Activated T-cell treated with anti-CD3 and anti-CD28 coated beads, Interleukin-2, amount 50 U/mL, for 24 hours (primary cell): ENCODE measurements at places on chromosomes 12 and 14.
A peak's percentile ranks its signal among the peaks of the same experiment; 100 is the strongest.

DNA sequence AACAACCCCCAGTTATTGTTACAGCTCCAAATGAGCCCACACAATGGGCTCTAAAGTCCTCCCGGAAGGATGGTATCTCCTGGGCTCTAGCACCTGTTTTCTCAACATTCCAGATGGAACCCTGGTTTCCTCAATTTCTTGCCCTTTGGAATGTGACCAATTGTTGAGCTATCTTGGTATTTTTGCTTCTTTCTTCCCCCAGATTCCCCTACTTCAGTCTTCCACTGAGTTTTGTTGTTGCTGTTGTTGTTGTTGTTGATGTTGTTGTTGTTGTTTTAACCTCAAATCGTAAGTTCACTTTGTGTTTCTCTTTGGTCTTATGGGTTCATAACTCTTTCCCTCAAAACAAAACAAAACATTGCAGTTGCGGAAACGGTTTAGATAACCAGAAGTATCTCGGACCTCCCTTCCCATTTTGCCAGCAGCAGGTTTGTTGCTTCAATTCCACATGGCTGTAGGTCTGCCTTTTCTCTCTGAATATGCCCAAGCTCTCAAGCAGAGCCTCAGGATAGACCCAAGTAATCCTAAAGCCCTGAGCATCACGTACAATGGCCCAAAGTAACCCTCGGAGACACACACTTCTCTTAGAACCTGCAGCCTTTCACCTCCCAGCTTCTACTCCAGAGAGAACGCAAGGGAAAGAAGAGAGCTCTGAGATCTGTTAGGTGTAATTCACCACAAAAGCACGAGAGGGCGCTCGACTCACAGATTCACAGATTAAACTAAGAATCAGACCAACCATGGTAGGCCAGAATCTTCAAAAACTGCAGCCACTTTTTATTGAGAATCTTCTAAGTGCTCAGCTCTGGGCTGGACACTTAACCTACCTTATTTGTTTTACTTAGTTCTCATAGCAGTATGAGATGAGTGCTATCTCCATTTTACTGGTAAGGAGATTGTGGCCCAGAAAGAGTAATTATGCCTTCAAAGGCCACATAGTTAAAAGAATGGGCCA lies 1.0 kb upstream of the DDX23 start:
- peak; percentile 81 for DNase-seq

- DNase-seq, result no peak
Observed at GRCh38 chr12:106919910-106920544, 35.7 kb upstream of the TMEM263 start.

- peak; percentile 46 for DNase-seq
Observed at GRCh38 chr12:97148941-97149559, 242.0 kb downstream of the NEDD1 start.

DNA sequence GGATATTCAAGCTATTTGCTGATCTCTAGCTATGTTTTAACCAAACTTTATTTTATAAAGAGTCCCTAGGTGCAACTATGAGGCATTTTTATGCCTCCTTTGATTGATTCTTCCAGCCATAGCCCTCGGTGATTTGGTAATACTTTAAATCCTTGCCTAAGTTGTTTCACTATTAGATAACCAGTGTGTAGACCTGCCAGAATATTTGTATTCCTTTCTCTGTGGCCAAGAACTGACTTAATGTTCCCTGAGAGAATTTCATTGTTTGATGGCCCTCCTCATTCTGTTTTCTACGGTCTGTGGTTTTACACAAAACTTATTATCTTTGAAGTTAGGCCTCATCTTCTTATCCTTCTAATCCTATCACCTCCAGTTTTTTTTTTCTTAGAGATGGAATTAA lies 109.7 kb upstream of the MDGA2 start:
- no peak for DNase-seq

- no peak for DNase-seq
Observed at GRCh38 chr14:92654239-92654901, 94.1 kb downstream of the LGMN start.

GRCh38 chr14:65222440-65222858 lies 120.1 kb upstream of the MAX start:
- peak; percentile 76 for DNase-seq

- no peak for DNase-seq
Observed at GRCh38 chr12:100207311-100207710, 6.7 kb downstream of the ACTR6 start.

- no peak for DNase-seq
Observed at GRCh38 chr12:119699199-119699760, 31.3 kb downstream of the PRKAB1 start.

GRCh38 chr14:58637391-58638230 lies at the start of gene DACT1:
DACT1 (plus strand) TSS chr14:58637962; CDS start chr14:58638203, 241 bp downstream.
- DNase-seq, result peak; percentile 64

GRCh38 chr12:8648576-8649205 lies 13.9 kb downstream of the MFAP5 start:
- peak; percentile 74 for DNase-seq

- no peak for DNase-seq
Observed at GRCh38 chr14:75156901-75157300, 19.5 kb downstream of the TMED10 start.

- DNase-seq, result no peak
Observed at GRCh38 chr14:91159906-91160305, 46.0 kb downstream of the DGLUCY start.

DNA sequence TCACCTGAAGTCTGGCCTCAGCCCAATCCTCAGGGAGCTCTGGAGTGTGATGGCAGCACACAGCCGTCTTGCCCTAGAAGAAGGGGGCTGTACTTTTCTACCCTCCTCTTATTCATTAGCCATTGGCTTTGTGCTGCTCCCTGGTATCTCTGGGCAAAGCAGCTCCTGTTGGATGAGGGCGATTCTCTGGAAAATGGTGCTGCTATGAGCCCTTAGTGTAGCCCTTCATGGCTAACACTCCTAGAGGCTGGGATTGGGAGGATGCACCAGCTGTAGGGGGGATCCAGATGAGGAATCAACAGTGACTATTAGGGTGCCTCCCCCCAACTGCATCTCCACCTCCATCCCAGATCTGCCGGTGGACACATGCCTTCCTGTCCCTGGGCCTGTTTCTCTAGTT lies 32.6 kb downstream of the RPH3A start:
- no peak for DNase-seq

GRCh38 chr12:89983622-89984021 lies 275.0 kb upstream of the ATP2B1 start:
- no peak for DNase-seq

DNA sequence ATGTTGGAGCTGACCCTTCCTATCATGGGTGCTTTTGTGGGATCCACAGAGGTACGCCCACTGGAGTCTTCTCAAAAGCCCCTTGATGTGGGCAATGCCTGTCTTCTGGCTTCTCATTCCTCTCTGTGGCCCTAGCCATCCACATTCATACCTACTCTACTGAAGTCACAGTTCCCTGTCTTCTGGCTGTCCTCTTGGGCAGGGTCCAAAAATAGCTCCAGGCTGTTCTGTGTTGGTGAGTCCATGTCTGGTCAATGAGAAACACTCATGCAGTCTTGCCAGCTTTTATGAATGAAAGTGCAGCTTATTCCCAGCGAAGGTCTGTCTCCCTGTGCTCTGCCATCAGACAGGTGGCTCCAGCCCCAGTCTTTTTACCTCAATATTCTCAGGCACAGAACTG lies 135.9 kb upstream of the MDM1 start:
- DNase-seq, result no peak

DNA sequence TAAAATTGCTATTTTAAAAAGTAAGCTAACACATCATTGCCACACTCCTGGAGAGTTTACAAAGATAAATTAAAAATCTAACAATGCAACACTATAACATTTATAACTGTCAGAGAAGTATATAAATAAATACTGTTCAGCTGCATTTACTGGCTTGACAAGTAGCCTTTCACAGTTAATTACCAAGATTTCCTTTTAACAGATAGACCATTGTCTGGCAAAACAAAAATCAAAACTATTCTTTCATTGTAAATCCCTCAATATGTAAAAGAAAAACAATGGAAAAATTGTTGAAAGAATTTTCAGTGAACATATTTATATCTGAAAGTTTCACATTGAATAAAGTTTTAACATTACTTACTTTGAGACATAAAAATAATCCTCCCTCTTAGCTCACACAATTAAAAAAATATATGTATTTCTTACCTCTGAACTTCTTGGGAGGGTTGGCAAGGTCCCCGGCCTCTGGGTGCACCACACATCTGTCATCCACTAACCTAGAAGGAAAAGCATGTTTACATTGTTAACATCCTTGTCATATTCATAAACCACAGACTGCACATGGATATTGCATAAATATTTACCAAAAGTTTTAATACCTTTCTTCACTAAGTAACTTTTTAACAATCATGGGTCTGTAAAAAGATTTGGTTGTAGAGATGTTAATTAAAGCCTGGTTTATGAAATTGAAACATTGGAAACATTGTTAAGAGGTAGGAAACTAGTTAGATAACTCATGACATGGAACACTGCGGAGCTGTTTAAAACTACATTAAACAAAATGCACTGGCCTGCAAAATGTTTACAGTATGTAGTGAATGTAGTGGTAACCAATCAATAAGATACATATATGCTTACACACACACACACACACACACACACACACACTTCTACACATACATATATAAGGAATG lies 43.0 kb downstream of the ITPR2 start:
- DNase-seq, result no peak

- peak; percentile 97 for DNase-seq
Observed at GRCh38 chr14:21103710-21104447, 3.0 kb downstream of the TMEM253 start.

DNA sequence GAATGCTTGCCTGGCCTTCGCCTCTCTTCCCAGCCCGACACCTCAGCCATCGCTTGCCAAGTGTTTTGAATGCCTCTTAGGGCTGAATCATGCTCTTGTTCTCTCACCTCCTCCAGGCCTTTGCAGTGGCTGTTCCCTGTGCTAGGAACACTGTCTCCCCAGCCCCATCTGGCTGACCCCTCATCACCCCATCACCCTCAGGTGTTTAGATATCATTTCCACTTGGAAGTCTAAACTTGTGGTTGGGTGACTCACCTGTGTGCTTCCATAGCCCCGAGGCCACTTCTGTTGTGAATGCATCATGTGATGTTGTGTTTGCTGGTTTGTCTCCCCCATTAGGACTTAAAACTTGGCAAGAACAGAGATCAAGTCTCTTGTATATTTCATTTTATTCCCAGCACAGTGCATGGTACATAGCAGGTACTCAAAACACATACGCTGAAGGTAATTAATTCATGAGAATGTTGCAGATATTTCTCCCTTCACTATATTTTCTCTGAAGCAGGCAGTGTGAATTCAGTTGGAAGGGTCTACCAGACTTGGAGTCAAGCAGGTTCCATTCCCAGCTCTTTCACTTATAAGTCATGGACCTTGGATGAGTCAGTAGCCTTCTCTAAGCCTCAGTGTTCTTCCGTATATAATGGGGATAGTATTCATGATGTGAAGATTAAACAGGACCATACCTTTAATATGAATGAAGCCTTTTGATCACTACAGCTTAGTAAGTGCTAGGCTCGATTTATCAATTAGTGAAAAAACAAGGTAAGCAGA lies 67.8 kb downstream of the HRK start:
- DNase-seq, result no peak

DNA sequence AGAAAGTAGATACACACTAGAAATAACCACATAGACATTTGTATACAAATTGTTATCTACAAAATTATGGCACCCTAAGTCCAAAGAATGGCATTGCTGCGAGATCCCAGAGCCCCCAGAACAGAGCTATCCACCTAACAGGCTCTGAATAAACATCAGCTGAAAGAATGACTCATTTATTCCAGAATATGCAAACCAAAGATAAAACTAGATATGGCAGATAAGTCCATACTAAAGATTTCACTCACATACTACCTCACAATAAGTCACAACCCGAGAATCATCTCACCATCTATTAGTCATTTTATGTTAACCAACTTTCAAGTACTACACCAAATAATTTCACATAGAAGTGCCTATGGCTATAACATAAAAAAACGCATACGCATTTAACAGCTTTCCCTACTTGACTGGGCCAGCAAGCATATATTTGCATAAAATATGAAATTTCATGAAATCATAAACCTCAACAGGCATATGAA lies 5.6 kb downstream of the CNIH1 start:
- no peak for DNase-seq

- DNase-seq, result no peak
Observed at GRCh38 chr14:54775486-54776140, 127.0 kb downstream of the GCH1 start.

GRCh38 chr14:96978525-96979272 lies 181.5 kb downstream of the VRK1 start:
- no peak for DNase-seq

DNA sequence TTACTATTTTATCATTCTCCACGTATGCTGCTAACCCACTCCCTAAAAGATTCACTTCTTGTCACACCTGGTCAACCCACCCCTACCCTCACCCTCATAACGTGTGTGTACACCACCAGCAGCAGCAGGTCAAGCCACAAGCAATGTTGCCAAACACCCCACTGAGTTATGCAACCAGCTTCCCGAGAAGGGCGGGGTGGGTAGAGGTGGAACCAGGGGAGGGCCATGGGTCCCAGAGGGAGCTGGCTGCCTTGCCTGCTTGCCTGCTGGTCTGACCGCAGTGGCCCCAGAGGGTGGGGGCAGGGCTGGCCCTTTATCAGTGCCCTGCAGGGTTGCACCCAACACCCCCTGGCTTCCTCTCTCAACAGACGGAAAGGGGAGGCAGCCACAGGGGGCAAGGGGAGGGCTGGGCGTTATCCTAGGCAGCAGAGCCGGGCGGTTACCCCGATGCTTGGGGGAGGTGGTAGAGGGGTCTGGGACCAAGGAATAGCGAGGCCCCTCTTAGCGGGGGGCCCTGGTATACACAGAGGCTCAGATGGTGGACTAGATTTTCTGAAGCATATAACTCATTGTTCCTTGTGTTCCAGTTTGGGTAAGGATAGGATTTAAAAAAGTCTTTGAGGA lies 3.5 kb upstream of the NFE2 start:
- no peak for DNase-seq

DNA sequence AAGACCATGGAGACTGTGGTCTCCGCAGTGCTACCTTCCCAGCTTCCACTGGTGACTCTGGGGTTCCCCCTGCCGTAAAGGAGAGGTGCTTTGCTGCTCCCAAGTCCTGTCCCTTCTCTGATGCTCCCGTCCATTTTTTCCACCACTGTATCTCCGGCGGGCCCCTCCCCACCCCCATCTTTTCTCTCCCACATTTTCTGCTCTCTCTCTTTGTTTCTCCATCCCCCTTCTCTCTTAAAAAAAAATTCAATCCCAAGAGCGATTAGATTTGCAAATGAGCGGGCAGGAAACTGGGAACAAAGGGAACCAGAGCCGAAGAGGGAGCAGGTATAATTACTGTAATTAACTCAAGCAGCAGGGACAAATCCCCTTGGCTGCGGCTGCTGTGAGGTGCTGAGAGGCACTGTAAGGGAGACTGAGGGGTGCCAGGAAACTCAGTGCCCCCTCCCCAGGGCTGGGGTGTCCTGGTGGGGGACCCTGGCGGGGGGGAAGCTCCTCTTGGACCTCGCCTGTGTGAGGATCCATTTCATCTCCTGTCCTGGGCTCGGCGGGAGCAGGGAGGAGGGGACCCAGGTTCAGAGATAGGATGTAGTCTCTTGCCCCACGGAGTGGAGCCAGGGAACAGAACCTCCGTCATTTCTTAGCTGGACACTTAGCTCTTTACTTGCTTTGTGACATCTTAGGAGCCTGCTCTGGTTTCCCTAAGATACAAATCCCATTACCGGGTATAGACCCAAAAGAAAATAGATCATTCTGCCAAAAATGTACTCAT lies 140.4 kb upstream of the NRXN3 start:
- no peak for DNase-seq

GRCh38 chr12:68449196-68449595 lies 117.0 kb upstream of the MDM1 start:
- no peak for DNase-seq
